Osteocyte (in vitro differentiated cells): ENCODE measurements at places on chromosomes 1 and 21. TPM values are rescaled to one million over a fixed set of nuclear protein-coding genes. Genes with fewer than 3 reads are reported as not detected.

The SLC45A1 gene
- total RNA-seq, result 2.9 and 3.2 TPM in 2 replicates

The HMCN1 gene
- 91.4 and 95.9 TPM in 2 replicates for total RNA-seq

The LY9 gene
- not detected in 2 replicates for total RNA-seq

The IL19 gene
- not detected in 2 replicates for total RNA-seq

The CFAP74 gene
- not detected in 2 replicates for total RNA-seq

The PTGER3 gene
- not detected in 2 replicates for total RNA-seq

The ALPL gene
- 41.6 and 43.4 TPM in 2 replicates for total RNA-seq

The IQGAP3 gene
- 8.6 and 9.8 TPM in 2 replicates for total RNA-seq

The F13B gene
- not detected in 2 replicates for total RNA-seq

The TFF3 gene
- total RNA-seq, result 46.1 and 50.3 TPM in 2 replicates

The NEK2 gene
- 3.9 and 4.4 TPM in 2 replicates for total RNA-seq

The E2F2 gene
- 1.3 TPM in 2 replicates for total RNA-seq

The SDC3 gene
- 54.4 and 63.4 TPM in 2 replicates for total RNA-seq

The GORAB gene
- total RNA-seq, result 20.8 and 22.2 TPM in 2 replicates

The LCE2C gene
- not detected in 2 replicates for total RNA-seq

The SLFNL1 gene
- total RNA-seq, result 0.29 and 0.30 TPM in 2 replicates

The LCK gene
- not detected in 2 replicates for total RNA-seq

The CNKSR1 gene
- 0.89 and 1.1 TPM in 2 replicates for total RNA-seq

The ANXA9 gene
- total RNA-seq, result not detected in 2 replicates

The LCA5L gene
- 1.1 and 1.4 TPM in 2 replicates for total RNA-seq

The CCDC24 gene
- total RNA-seq, result 5.1 and 5.3 TPM in 2 replicates

The TMEM269 gene
- total RNA-seq, result 0.21 and 0.67 TPM in 2 replicates

The RORC gene
- not detected in 2 replicates for total RNA-seq

The PLA2G2C gene
- not detected in 2 replicates for total RNA-seq

The TDRD5 gene
- total RNA-seq, result not detected in 2 replicates

The KRTAP10-11 gene
- not detected in 2 replicates for total RNA-seq

The TMEM52 gene
- total RNA-seq, result 1.5 TPM in 1 of 2 replicates, not detected in the other

The C1QA gene
- not detected in 2 replicates for total RNA-seq

The OLIG2 gene
- 0.37 and 0.56 TPM in 2 replicates for total RNA-seq

The LRRN2 gene
- total RNA-seq, result not detected in 2 replicates

The FCGR1A gene
- not detected in 2 replicates for total RNA-seq

The PYHIN1 gene
- total RNA-seq, result not detected in 2 replicates

The AZIN2 gene
- 8.0 and 10.4 TPM in 2 replicates for total RNA-seq

The ADORA3 gene
- total RNA-seq, result not detected in 2 replicates

The MPL gene
- total RNA-seq, result not detected in 2 replicates

The ADAM30 gene
- not detected in 2 replicates for total RNA-seq

The FAF1 gene
- 50.9 and 52.0 TPM in 2 replicates for total RNA-seq

The IGFN1 gene
- 3.2 and 3.8 TPM in 2 replicates for total RNA-seq

The COL6A2 gene
- total RNA-seq, result 1,821 and 1,951 TPM in 2 replicates

The KRTAP19-3 gene
- total RNA-seq, result not detected in 2 replicates

The CD247 gene
- total RNA-seq, result not detected in 2 replicates

The OR2M3 gene
- total RNA-seq, result not detected in 2 replicates

The ATP1A4 gene
- total RNA-seq, result not detected in 2 replicates

The HRNR gene
- not detected in 2 replicates for total RNA-seq

The SELP gene
- total RNA-seq, result not detected in 2 replicates
